ENCODE measurements at places on chromosomes 4 and X.

DNA sequence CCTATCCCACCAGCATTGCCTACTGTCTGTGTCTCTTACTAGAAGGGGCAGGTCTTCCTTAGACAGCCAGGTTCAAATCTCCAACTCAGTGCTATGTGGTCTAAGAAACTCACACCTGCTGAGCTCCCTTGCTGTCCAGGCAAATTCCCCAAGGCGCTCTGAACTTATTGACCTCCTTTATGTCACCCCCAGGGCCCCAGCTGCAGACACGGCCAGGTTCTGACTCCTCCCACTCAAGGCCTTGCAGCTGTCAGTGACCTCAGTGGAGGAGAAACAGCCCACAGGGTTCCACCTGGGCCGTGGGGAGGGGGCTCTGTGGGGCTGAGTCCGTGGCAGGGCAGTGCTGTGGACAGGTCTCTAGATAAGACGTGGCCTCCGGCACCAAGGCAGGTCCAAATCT, 42.1 kb upstream of the PSAPL1 start:
- no peak for DNase-seq

DNA sequence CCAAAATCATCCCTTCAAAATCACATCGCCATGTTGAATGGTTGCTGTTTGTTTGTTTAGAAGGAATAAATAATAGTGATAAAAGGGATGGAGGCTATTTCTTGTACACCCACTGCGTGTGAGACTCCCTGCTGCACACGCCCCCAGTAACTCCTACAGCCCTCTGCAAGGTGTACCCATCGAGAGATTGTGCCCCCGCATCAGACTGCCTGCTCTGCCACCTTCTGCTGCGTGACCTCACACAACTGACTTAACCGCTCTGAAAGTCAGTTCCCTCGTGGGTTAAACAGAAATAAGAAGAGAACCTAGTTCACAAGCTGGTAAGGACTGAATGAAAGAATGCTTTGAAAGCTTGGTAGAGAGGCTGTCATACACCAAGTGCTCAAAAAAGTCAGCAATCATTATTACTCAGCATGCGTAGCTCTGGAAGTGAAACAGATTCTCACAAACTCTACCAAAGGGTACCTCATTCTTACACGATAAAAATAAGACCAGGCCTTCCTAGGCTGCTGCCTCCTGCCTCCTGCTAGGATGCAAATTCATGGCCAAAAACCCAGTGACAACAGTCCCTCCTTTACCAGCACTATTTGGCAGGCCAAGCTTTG, 147.1 kb downstream of the CPEB2 start:
- no peak for DNase-seq

- DNase-seq, result no peak
Measured at GRCh38 chr4:87046121-87046551, 111.3 kb downstream of the AFF1 start.

- DNase-seq, result no peak
Measured at GRCh38 chr4:180059216-180059881, 2183.9 kb upstream of the TENM3 start.

DNA sequence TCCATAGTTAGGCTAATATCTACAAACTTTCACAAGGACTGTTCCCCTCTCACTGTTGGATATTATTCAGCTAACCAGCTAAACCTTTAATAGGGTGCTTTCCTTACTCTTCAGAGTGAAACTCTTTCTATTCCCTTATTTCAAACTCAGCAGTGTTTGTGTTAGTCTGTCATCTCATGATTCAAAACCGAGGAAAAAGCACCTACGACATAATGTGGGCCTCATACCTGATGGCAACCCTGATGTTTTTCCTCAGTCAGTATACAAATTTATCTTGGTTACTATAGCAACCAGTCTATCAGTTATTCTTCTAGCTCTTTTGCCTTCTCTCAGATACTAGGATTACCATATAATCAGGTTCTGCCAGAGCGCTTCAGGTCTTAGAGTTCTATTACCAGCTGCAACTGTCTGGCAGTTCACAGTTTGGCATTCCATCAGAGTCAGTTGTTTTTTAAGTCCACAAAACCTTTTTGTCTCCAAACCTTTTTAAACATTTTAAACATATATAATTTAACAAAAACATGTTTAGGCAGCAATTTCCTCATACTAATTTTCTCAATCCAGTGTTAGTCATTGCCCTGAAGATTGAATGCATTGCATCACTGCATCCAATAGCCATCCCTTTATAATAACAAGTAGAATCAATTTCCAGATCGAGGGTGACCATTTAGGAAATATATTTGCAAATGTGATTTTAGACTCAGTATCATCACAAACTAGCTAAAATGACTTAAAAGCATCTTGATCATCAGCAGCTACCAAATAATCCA, 7.4 kb downstream of the WDR44 start:
- DNase-seq, result no peak

DNA sequence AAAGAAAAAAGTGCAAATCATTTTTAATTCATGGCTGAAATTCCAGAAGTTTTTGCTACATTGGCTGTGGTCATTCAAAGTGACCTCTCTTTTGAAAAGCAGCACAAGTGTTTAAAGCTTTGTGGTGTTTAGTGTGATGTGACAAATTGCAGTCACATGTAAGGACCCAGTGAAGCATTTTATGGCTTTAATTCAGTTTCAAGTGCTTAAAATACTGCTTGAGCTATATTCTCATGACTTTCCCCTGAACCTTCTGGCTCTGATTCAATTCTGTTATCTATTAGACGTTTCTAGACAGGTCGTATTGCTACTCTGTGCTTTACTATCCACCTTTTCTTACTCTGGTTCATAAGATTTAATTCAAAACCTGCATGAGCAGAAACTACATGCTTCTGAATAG, 105.8 kb downstream of the FAT4 start:
- no peak for DNase-seq

GRCh38 chrX:81202943-81203342, 1.0 kb downstream of the SH3BGRL start:
- no peak for DNase-seq

DNA sequence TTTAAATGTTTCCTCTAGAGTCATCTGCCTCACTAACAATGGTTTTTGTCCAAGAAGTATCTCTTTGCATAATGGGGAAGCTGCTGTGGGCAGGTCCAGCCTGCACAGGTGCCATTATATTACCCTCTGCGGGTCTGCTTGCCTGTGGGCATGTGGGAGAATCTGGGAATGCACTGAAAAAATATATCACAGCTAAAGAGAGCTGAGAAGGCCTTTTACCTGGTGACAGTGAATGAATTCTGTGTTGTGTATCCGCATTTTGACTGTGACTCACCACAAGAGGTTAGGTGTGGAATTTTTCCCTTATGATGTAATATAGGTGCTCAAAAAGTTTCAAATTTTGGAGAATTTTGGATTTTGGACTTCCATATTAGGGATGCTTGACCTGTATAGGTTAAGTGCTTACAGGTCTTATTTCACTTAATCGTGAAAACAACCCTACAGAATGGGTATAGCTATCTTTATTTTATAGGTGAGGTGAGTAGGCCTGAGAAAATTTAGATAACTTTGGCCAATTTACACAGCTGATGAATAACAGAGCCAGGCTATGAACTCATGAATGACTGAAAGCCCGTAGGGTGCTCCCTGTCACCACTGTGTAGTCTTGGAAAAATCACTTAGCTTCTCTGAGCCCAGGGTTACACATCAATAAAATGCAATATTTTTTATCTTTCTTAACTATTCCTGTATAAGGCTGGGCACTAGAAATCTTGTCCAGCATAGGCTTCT, 198.0 kb upstream of the EPHA5 start:
- DNase-seq, result no peak

- no peak for DNase-seq
Measured at GRCh38 chr4:178917756-178918155, 1475.5 kb upstream of the AGA start.

DNA sequence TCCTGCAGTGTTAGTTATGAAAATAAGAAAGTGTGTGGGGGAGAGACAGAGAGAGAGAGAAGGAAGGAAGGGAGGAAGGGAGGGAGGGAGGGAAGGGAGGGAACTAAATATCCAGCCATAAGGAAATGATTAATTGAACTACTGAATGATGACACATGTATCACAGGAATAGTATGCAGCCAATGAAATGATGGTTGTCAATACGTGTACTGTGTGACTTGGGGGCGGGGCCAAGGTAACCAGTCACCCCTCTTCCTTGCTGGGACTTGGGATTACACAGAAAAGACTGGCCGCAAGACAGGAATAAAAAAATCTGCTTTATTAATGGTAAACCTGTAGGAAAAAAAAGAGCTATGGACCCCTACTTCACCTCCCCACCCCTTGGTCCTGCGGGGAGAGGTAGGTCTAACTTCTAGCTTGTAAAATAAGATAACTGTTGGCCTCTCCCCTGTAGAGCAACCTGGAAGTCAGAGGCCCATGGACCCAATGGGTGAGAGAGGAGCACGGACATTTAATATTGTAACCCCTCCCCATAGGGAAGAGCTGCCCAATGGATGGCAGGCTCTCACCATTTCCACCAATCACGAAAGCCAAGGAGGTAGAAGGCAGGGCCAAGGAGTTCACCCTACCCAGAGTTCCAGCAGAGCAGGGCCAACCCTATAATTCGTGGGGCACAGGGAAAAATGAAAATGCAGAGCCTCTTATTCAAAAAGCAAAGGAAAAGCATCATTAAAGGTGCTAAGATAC, 7.4 kb downstream of the PPP2R2C start:
- no peak for DNase-seq

DNA sequence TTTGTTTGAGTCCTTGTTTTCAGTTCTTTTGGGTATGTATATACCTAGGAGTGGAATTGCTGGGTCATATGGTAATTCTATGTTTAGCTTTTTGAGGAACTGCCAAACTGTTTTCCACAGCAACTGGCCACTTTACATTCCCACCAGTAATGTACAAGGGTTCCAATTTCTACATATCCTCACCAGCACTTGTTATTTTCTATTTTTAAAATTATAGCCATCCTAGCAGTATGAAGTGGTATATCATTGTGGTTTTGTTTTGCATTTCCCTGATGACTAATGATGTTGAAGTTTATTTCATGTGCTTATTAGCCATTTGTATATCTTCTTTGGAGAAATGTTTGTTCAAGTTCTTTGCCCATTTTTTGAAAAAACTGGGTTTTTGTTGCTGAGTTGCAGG, 39.6 kb downstream of the TMEM164 start:
- no peak for DNase-seq

DNA sequence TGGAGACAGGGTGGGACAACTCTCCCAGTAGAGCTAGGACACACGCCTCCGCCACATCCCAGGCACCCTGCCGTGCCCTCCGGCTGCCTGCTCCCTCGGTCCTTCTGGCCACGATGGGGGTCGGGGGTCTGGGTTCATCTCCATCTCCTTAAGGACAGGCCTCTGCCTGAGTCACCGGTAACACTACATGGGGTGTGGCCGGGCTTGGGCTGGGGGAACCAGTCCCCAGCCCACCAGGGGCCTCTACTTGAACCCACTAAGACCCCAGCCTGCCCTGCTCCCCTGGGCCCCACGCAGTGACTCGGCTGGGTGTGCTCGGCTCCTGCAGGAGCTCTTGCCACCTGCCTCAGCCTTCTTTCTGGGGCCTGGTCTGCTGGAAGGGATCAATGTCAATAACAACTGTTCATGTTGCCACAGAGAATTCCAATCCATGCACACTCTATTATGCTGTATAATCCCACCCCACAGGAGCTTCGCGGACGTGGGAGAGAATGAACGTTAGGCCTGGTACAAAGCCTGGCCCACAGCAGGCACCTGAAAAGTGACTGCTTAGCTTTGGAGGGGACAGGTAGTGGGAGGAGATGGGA, 177.7 kb upstream of the PSAPL1 start:
- DNase-seq, result no peak

- no peak for DNase-seq
Measured at GRCh38 chrX:83469551-83469950, 38.5 kb upstream of the POU3F4 start.

GRCh38 chr4:63296773-63297172, 1112.5 kb downstream of the TECRL start:
- no peak for DNase-seq

DNA sequence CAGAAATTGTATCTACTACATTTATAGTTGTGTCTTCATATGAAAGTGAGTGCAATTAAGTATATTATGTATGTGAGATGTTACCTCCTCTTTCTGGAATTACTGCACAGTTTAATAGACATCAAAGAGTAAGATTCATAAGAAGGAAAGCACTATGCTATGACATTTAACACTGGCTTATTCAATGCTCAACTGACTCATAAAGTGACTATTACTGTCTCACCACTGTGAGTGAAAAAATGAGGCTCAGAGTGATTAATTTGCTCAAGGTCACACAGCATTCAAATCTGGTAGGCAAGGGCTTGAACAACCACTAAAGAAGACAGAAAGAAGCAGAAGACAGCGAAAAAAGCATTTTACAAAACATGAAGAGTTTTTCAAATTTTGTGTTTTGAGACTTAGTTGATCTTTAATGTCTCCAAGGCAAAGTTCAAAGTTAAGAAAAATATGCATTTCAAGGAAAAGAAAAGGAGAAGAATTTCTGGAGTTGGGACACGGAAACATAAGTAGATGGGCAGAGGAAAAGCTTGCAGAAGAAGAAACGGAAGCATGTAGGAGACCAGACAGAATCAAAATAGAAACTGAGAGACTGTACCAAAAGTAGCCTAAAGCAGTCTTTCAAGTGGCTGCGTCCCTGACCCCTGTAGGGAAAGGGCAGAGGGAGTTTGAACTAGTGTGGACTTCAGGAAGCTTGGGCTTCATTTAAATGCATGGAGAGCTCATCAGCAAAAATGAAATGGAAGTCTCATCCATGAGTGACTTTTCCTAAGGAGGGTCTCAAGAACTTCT, 66.3 kb downstream of the KCNIP4 start:
- no peak for DNase-seq

DNA sequence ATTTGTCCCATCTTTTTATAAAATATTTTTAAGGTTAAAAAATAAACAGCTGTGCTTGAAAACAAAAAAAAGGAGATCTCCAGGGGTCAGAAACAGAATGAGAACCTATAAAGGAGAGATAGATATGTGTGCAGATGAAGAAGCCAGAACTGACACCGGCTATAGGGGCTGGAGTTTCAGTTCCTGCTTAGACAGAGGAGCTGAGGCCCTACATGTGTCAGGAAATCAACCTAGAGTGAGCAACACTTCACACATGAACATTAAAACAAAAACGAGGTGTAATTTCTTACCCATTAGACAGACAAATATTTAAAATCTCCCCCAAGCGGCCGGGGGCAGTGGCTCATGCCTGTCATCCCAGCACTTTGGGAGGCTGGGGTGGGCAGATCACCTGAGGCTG, 17.8 kb upstream of the HUWE1 start:
- no peak for DNase-seq

GRCh38 chr4:176995-177394, 52.7 kb downstream of the ZNF718 start:
- DNase-seq, result no peak

DNA sequence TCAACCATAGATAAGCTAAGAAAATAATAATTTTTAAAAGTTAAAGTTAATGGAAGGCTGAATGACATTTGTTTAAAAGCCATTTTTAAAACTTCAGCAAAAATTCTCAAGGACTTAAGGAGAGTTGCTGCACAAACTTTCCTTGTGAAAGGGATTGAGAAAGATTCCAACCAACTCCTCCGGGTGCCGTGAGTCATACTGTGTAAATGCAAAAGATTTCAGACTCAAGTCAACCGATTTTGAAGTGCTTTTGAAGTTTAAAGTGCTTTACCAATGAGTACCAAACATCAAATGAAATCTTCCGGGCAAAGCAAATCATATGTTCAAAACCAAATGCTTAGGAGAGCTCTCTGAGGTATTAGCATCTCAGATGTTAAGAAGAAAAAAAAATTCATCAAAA, 31.4 kb downstream of the VCX2 start:
- DNase-seq, result no peak

- DNase-seq, result no peak
Measured at GRCh38 chrX:13215729-13216128, 104.1 kb downstream of the ATXN3L start.

GRCh38 chr4:68283714-68284113, 38.2 kb upstream of the TMPRSS11B start:
- DNase-seq, result no peak

- no peak for DNase-seq
Measured at GRCh38 chr4:86809809-86810208, 39.4 kb downstream of the SLC10A6 start.

All from T-helper 9 cell (primary cell).